ENCODE measurements at places on chromosomes 2 and 18. TPM values are rescaled to one million over a fixed set of nuclear protein-coding genes. Genes with fewer than 3 reads are reported as not detected.

DNA sequence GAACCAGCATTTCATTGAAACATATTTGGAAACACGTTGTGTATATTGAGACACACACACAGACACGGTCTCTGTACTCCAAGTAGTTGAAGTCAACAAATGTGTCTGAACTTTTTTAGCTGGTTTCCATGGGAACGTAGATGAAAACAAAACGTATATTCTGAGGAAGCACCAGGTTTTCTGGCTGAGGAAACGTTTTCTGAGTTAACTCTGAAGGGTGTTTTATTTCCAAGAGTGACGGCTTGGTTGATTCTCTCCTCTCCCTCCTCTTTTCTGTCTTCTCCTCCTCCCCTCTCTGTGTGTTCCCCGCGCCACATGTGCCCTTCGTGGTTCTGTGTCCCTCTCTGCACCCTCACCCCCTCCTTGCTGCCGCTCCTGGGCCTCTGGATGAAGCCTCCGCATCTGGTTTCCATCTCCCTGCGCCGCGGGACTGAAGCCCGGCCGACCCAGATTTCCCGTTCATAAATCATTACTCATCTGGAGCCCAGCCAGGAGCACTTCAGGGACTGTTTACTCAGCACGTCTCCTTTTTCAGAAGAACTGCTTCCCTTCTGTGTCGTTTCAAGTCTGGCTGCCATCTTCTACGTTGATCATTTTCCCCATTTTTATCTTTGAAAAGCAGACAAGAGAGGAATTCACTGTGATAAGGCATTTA is 122.7 kb downstream of the COL6A3 start:
- peak; percentile 97 for DNase-seq

GRCh38 chr2:218863021-218863520 is 3.5 kb downstream of the WNT6 start:
- no peak for DNase-seq

Gene STPG4
- total RNA-seq, result not detected

DNA sequence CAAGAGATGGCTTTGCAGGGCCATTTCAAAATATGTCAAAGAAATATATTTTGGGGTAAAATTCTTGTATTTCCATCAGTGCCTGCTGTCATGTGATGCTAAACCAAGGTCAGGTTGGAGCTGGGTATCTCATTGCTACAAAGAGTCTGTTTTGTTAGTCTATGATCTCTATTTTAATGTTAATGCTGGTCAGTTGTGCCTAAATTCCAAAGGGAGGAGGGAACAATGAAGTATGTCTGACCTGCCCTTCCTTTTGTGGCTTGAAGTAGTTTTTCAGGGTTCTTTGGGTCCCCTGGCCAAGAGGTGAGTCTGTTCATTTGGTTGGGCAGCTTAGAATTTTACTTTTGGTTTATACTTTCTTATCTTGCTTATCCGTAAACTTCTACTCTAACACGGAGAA is 61.6 kb upstream of the DYNAP start:
- DNase-seq, result no peak

DNA sequence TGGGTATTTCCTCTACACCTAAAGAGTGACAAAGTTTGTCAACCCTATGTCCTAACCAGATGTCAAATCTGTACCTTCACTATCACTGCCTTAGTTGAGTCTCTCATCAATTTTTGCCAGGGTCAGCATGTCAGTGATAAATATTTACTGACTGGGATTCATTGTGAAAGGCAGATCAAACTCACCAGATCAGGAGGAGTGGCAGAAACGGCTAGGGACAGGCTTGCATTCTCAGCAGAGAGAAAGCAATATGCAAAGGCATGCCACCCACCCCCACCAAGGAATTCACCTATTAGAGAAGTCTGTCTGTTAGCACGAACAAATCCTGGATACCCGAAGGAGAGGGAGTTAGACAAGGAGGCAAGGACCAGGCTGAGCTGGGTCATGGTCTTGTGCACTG is 62.6 kb downstream of the PTPN2 start:
- DNase-seq, result no peak

Data from GM23248 (cell line).